ENCODE measurements at places on chromosomes 16 and 17.

DNA sequence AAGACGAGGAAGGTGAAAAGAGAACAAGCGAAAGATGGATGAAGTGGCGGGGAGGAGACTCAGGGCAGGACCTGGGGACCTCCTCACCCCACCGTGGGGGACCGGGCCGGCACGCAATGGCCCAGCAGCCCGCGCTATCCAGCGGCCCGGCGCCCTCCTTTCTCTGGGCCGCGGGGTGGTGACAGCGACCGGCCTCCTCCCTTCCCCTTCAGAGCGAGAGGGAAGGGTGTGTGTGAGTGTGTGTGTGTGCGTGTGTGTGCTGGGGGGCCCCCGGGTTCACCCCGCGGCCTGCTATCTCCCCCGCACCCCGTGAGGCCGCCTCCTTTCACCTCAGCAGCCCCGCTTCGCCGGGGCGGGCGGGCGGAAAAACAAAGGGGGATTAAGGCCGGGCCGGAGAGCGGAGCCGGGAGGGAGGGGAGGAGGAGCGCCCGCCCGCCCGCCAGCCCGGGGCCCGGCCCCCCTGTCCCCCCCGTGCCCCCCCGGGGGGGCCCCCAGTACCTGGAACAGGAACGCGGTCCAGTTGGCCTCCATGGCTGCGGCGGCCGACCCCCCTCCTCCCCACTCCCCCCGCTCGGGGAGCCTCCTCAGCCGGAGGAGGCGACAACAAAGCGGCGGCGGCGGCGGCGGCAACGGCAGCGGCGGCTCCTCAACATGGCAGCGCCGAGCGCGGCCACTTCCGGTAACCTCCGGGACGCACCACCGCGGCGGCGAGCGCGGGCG lies at the start of gene VEZF1:
Gene VEZF1 (minus strand): TSS at position 674 of the 720 bp plus-strand sequence. CDS start 143 bp downstream, at position 531.
- DNase-seq, result peak; percentile 69

- no peak for DNase-seq
Measured at GRCh38 chr16:27220991-27221390, 17.7 kb downstream of the KDM8 start.

- DNase-seq, result no peak
Measured at GRCh38 chr17:2028234-2028614, 1.7 kb upstream of the DPH1 start.

- peak; percentile 84 for DNase-seq
Measured at GRCh38 chr17:21689604-21690003, 2.7 kb upstream of the KCNJ18 start.

DNA sequence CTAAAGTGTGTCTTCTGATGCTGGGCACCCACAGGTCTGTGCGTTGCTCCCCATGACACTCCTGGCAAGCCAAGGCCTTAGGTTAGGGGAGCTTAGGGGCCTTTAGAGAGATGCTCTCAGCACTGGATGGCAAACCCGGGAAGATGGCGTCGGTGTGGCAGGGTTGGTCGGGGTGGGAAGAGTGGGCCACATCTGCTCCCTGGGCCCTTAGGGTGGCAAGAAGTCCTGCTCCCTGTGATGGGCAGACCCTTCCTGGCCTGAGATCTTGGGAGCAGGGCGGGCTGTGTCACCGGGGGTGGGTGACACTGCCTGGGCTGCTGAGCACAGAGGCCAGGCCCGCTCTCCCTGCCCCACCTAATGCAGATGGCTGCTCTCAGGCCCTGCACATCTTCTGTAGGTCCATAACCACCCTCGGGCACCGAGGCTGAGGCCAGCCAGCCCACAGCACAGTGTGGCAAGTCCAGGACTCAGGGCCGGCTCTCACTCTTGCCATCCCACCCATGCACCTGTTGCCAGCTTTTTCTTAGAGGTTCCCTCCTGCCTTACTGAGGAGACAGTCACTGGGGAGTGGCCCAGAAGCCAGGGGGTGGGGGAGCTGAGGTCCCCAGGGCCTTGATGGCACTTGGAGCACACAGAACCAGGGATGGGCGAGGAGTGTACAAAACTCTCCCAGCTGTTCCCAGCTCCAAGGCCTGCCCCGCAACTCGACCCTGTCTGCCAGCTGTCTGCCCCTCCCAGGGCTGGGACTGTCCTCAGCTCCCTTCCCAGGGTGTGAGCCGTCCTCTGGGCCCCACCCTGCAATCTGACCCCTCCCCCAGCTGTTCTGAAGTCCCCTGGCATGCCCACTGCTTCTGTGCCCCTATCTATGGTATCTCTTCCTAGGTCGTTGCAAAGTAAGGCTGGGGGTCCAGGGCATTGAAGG lies 4.4 kb upstream of the MTSS2 start:
- no peak for DNase-seq

- no peak for DNase-seq
Measured at GRCh38 chr17:79269620-79270019, 195.0 kb downstream of the ENGASE start.

DNA sequence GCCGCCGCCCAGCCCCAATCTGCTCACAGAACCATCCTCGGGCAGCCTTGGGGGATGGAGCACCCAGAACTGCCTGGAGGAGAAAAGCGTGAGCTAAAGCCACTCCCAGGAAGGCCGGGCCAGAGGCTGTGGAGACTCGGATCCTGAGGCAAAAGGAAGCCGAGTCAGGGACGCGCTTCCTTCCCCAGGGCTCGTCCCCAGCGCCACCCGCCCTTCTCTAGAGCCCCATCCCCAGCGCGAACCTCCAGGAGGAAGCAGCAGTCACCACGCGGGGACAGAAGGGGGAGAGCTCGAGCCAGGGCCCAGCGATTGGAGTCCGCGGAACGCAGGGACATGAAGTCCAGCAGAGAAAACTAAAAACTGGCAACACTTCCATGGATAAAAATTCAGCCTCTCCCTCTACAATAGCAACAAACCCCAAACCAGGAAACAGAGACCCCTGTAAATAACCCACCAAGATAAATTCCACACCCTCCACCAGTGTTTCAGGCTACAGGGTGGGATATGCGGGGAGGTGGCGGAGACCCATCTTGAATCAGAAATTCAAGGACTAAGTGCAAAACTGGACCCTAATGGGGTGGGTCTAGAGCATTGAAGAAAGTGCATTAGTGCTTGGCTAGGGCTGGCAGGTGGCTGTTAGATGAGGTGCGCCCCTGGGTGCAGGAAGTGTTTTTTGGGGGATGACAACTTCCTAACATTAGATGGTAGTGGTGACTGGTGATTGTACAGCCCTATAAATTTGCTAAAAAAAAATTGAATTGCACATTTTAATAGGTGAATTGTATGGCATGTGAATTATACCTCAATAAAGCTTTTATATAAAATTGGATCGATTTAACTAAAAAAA lies 116.1 kb upstream of the METRNL start:
- DNase-seq, result peak; percentile 67

DNA sequence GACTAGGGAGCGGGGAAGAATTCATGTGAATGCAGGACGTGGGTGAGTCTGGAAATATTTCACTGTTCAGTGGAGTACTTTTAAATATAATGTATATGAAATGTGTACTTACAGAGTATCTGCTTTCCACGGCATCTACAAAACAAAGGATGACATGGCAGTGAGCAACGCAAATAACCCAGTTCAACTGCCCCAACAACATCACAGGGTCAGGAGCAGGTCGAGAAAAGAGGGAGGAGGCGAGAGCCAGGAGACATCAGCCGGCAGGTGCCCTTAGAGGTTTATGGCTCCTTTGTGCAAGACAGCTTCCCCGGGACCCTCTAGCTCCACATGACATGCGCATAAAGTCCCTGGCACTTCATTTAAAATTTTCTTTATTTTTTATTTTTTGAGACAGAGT lies 61.1 kb downstream of the PECAM1 start:
- no peak for DNase-seq

DNA sequence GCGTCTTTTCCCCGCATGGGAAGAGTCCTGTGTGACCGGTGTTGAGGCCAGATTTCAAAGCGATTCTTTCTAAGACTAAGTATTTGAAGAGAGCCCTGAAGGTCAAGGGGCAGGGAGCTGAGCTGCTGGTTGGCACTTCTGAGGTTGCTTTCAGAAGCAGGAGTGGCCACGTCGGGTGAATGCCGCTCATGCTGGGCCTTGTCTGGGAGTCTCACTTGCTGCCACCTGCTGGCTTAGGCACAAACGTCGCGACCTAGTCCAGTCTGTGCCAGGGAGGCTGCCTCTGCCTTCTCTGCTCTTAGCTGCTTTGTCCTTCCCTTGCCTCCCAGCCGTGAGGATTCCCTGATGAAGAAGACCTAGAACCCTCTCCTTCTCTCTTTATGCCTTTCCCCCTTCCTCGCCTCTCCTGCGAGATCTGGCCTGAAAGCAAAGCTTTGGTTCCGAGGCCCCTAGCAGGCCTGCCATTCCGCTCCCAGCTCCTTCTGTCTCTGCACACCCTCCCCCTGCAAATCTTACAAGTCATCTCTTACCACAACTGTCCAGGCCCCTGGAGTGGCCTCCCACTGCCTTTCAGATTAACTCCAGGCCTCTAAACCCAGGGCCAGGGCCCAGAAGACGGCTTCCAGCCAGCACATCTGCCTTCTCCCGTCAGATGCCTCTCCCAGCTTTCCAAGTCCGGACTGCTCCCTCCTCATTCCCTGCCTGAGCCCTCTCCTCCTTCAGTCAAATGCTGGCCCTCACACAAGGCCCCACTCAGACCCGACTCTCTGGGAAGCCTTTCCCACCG lies 11.4 kb downstream of the CTNS start:
- DNase-seq, result peak; percentile 60

- no peak for DNase-seq
Measured at GRCh38 chr17:2694381-2695242, 17.0 kb downstream of the CLUH start.

GRCh38 chr17:28942925-28943324 lies 8.4 kb downstream of the PHF12 start:
- no peak for DNase-seq

DNA sequence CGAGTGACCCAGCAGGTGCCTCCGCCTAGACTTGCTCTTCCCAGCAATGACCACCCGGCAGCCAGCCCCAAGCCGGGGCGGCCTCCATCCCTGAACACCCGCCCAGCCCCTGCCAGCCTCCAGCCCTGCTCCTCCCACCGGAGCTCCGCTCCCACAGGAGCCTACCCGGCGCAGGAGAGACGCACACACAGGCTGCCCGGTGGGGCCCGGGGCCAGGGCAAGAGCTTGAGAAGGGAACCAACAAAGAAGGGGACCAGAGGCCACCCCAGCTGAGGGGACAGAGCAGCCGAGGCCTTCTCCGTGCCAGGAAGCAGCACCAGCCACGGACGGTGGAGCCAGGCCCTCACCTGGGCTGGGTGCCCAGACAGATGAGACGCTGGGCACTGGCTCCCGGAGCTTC lies 13.8 kb downstream of the PKD1 start:
- DNase-seq, result no peak

GRCh38 chr16:75238853-75239541 lies 12.4 kb downstream of the BCAR1 start:
- DNase-seq, result peak; percentile 40

GRCh38 chr16:66758086-66758485 lies 6.7 kb upstream of the DYNC1LI2 start:
- no peak for DNase-seq

DNA sequence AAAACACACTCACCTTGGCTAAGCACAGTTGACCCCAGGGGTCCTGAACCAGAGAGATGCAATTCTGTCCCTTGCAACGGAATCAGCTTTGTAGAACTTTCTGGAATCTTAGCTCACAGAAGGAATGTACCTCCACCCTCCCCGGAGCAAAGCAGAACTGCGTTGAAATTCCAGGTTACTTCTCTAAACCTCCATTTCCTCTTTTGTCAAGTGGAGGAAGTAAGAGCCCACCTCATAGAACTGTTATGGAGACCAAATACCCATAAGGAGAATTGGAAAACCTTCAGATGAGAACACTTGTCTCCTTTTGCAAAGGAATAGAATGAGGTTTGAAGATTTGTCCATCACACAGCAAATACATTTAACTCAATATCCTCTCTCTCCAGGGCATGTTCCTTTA lies 86.6 kb upstream of the RBBP6 start:
- no peak for DNase-seq

DNA sequence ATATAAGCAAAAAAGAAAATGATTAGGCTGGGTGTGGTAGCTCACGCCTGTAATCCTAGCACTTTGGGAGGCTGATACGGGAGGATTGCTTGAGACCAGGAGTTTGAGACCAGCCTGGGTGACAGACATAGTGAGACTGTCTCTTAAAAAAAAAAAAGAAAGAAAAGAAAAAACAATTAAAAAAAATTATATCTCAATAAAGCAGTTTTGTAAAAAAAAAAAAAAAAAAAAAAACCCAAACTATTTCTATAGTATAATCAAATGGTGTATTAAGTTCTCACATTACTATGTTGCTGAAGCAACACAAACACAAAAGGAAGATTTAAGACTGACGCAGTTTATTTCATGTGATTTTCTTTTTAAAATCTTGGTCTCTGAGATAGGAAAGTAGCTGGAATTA lies 140.5 kb downstream of the TRIM37 start:
- DNase-seq, result no peak

- no peak for DNase-seq
Measured at GRCh38 chr16:81040131-81040530, 4.5 kb downstream of the ATMIN start.

- peak; percentile 69 for DNase-seq
Measured at GRCh38 chr17:82030470-82031302, 792 bp upstream of the RAC3 start.

- DNase-seq, result no peak
Measured at GRCh38 chr16:66547101-66547989, 2.6 kb downstream of the TK2 start.

DNA sequence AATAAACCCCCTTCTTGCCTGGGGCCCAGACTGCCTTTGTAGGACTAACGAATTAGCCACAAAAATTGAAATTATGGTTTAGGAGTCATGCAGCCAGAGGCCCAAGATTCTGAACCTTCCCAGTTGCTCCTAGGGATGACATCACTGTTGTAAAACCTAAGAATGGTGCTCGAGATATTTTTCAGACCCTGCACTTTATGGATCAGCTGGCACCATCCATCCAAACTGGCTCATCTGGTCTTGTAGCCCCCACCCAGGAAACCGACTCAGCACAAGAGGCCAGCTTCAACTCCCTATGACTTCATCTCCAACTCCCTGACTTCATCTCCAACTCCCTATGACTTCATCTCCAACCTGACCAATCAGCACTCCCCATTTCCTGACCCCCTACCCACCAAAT lies 10.9 kb upstream of the EVPL start:
- DNase-seq, result peak; percentile 25

- DNase-seq, result no peak
Measured at GRCh38 chr17:58321571-58322525, 6.7 kb downstream of the TSPOAP1 start.

DNA sequence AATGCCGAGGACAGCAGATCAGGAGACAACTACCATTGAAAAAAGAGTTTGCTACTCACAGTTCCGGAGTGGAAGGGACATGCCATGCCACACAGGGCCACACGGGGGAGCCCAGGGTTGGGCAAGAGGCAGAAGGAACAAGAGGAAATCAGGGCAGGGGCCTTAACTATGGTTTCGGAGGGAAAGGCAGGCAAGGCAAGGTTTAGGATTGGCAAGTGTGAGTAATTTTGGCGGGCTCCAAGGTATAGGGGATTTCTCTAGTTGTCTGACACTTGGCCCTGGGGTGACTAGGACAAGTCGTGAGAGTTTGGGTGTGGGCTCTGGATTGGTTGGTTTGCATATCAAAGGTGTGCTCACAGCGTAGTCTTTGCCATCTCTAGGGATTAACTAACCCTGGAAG lies 27.0 kb upstream of the NTN1 start:
- peak; percentile 41 for DNase-seq

DNA sequence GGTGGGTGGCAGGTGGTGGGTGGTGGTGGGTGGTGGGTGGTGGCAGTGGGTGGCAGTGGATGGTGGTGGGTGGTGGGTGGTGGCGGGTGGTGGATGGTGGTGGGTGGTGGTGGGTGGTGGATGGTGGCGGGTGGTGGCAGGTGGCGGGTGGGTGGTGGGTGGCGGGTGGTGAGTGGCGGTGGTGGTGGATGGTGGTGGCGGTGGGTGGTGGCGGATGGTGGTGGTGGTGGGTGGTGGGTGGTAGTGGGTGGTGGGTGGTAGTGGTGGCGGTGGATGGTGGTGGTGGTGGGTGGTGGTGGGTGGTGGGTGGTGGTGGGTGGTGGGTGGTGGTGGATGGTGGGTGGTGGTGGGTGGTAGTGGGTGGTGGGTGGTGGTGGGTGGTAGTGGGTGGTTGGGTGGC lies 423.8 kb upstream of the PSMD7 start:
- DNase-seq, result no peak

All from fibroblast of upper back skin (primary cell).